ENCODE measurements at places on chromosomes 4 and X.

- DNase-seq: no peak
Observed at GRCh38 chr4:157151711-157152110, 68.8 kb upstream of the GRIA2 start.

GRCh38 chrX:10509397-10509796 lies 111.0 kb downstream of the MID1 start:
- no peak for DNase-seq

DNA sequence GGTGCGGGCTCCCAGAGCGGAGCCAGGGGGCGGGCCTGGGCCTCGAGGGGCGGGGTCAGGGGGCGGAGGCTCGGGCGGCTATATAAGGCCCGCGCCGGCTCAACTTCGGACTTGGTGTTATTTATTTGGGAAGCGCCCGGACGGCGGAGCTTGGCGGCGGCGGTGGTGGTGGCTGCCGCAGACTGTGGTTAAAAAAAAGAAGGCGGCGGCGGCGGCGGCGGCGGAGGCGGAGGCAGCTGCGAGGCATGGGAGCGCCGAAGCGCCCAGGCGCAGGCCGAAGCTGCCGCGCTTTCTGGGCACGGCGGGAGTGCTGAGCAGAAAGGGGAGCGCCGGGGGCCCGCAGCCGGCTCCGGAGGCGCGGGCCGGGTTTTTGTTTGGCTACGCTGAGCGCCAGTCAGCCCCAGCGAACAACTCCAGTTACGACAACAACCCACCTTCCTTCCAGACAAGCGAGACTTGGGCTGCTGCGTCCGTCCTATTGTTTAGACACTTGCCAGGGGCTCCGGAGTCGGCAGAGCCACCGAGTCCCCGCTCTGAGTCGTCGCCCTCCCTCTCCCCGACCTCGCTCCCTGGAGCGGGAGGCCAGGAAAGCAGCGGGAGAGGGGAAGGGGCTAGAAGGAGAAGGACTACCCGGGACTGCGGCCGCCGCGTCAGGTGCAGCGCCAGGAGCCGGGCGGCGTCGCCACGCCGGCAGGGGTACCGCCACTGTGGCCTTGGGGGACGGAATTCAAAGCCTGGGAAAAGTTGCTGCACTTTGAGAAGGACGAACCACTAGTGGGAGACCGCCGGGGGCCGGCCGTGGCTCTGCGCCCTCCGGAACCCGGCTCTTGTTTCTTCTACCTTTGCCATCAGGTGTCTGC lies at the start of gene SLIT2:
SLIT2 (plus strand) TSS at position 110 of the 860 bp plus-strand sequence. CDS start 1,911 bp downstream, outside the sequence.
- DNase-seq: peak; percentile 28

- peak; percentile 57 for DNase-seq
Observed at GRCh38 chr4:153651587-153651986, 32.5 kb upstream of the TLR2 start.

- DNase-seq: no peak
Observed at GRCh38 chr4:11293866-11294265, 134.8 kb downstream of the HS3ST1 start.

GRCh38 chr4:151940291-151940690 lies 179.5 kb upstream of the GATB start:
- DNase-seq: no peak

- DNase-seq: no peak
Observed at GRCh38 chr4:38230121-38230801, 270.1 kb downstream of the PTTG2 start.

DNA sequence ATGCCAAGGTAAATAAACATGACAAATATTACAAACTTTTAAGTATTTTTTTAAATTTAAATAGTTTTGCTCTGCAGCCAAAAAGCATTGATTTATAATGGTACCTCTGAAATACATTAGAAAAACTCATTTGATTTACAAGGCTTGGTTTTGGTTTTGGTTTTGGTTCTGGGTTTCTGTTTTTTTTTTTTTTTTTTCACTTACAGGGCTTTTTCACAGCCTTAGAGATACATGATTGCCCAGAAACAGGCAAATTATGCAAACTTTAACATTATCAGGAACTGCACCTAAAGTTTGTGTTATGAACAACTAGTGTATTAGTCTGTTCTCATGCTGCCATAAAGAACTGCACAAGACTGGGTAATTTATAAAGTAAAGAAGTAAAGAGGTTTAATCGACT lies 196.4 kb upstream of the DDX53 start:
- no peak for DNase-seq

- DNase-seq: no peak
Observed at GRCh38 chr4:3660086-3660927, 105.9 kb upstream of the ADRA2C start.

DNA sequence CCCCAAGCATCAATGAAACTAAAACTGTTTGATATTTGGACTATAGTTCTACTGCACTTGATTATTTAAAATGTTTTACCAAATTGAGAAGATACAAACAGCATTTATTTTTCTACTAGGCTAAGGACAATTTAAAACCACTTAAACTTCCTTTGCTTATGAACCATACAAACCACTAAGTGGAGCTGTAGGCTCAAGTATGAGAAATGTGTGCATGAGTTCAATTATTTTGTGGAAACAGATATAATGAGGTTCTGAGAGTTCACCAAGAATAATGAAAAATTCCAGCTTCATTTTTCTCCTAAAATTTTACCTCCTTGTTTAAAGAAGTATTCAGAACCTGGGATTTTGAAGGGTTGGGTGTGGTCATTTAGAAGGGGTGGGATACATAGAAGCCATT lies 63.1 kb downstream of the SERPINA7 start:
- DNase-seq: no peak

GRCh38 chrX:154478728-154479622 lies at the start of gene LAGE3:
TSS of gene LAGE3 (minus strand) at chrX:154479281. CDS start at chrX:154478915, 366 bp downstream.
- DNase-seq: peak; percentile 94

GRCh38 chrX:118496763-118497079 lies 1.1 kb downstream of the DOCK11 start:
- no peak for DNase-seq

- DNase-seq: no peak
Observed at GRCh38 chrX:148459343-148459742, 41.1 kb upstream of the AFF2 start.

GRCh38 chr4:107725281-107725859 lies 5.3 kb upstream of the PAPSS1 start:
- DNase-seq: no peak

DNA sequence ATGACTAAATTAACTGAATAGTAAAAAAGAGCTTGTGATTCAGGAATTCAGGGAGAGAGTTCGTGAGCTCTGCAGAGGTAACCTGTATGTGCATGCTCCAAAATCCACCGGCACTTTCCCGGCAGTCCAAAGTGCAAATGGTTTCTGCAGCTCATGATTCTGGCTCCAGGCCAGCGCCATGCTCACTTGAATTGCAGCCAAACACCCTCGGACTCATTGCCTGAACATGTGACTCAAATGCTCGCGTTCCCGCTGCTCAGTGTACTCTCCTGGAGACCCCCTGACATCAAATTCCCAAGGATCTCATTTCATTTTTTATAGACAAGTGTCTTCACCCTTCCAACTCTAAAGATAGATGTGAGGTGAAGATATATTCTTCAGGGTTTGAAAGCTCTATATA lies 44.1 kb upstream of the SH3RF1 start:
- no peak for DNase-seq

GRCh38 chr4:181606300-181606699 lies 636.9 kb upstream of the TENM3 start:
- DNase-seq: no peak

DNA sequence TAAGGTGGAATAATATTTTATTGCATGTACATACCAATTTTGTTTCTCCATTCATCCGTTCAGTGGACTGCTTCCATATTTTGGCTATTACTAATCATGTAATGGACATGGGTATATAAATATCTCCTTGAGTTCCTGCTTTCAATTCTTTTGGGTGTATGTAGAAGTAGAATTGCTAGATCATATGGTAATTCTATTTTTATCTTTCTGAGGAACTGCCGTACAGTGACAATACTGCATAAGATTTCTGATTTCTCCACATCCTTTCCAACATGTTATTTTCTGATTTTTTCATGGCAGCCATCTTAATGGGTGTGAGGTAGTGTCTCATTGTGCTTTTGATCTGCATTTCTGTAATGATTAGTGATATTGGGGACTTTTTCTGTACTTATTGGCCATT lies 19.2 kb downstream of the ALPK1 start:
- DNase-seq: no peak

- DNase-seq: no peak
Observed at GRCh38 chrX:47643926-47644325, 6.4 kb downstream of the ELK1 start.

- no peak for DNase-seq
Observed at GRCh38 chr4:88275516-88275915, 8.8 kb downstream of the PPM1K start.

DNA sequence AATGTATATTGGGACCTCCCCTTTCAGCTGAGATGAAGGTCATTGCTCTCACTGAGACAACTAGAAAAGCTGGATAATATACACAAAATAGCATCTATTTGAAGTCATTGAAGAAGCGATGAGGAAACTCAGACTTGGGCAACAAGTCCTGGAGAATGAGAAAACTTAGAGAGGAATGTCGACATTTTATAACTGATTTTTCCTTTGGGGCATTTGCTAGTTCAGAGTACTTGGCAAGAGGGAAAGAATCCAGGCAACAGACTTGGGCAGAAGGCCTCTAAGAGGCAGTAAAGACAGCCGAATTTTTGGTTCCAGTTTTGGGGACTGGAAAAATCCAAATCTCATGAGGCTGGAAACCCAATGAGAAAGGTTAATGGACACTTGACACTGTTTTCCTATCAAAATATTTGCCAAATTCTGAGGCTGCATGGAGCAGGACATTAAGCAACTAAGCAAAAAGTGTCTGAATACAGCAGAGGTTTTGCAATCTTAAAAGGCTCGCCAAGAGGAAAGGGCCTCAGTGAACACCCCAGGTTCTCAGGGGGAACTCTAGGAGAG lies 21.0 kb upstream of the ANXA5 start:
- DNase-seq: no peak

GRCh38 chrX:56766554-56767347 lies 37.7 kb downstream of the NBDY start:
- DNase-seq: peak; percentile 33

DNA sequence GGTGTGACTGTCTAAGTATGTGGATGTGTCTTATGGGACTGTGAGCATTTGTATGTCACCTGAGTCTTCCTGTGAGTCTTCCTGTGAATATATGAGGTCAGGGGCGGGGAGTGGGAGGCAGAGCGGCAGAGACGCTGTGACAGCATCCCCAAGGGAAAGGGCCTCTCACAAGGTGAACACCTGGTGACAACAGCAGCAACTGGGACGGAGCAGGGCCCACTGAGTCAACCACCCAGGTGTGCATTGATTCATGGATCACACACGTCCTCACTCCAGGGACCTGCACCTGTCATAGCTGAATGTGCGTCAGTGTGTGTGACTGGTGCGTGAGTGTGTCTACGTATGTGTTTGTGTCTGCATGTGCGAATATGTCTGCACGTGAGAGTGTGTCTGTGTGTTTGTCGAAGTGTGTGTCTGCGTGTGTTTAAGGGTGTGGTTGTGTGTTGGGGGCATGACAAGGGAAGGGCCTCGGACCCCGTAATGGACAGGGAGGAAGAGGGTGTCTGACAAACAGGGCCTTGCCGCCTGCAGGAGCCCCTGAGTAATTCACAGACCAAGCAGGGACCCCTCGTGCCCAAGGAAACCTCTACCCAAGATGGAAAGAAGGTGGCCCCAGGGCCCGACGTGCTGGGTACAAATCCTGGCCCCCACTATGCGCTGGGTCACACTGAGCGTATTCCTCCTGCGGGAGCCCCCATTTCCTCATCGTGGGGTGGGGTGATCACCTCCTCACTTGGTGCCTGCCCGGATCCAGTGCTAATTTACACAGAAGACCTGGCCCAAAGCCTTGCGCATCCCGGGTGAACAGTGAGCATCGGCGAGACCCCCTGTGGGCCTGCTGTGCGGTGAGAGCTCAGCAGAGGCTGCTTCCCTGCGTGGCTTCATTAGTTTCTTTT lies 76.7 kb downstream of the ABLIM2 start:
- DNase-seq: no peak

All from activated CD4-positive, alpha-beta T cell treated with anti-CD3 and anti-CD28 coated beads, Interleukin-2, amount 50 U/mL, for 16 hours (primary cell).